ENCODE measurements at places on chromosomes 5 and 9.

DNA sequence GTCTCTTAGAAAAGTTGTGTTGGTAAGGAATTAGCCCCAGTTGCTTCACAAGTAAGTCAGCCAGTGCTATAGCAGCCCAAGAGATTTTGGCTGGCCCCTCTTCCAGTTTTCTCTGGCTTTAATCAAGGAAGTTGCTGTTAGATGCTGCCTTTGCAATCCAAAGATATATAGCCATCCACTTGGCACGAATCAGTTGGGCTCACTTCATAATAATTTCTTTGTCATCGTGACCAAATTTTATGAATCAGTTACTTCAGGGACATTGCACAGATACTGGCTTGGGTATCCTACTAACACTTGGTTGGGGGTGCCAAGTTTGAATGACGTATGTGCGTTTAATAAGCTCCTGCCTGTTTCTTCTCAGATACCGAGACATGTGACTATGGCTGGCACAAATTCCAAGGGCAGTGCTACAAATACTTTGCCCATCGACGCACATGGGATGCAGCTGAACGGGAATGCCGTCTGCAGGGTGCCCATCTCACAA, 81.5 kb downstream of the VCAN start:
- no peak for DNase-seq

DNA sequence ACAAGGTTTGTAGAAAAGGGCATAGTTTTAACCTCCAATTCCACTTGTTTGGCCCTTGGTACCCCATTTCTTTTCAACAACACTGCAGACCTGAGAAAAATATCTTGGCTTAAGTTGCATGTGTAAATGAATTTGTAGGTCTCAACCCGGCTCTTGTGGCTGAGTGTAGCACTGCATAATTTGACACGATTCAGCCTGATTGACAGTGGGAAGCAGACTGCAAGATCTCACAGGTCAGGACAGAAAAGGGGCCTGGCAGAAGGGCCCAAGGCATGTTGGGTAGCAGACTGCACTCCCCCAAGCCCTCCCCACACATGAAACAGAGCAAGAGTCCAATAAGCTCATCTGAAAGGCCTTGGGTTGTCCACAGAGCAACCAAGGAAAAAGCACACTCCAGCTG, 169.7 kb upstream of the SMARCA2 start:
- no peak for DNase-seq

DNA sequence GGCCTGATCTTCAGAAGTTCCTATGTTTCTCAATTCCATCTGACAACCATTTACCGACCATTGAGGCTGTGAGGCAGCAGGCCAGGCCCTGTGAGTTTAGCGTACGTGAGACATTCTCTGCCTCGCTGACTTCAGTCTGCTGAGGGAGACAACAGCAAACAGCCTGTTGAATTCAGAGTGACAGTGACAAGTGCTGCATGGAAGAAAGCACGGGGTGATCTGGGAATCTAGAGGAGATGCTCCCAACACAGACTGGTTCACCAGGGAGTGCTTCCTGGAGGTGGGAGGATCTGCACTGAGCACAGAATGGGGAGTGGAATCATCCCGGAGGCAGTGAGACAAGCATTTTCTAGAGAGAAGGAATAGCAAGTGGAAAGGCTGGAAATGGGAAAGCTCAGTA, 10.0 kb upstream of the DDX41 start:
- DNase-seq = no peak

DNA sequence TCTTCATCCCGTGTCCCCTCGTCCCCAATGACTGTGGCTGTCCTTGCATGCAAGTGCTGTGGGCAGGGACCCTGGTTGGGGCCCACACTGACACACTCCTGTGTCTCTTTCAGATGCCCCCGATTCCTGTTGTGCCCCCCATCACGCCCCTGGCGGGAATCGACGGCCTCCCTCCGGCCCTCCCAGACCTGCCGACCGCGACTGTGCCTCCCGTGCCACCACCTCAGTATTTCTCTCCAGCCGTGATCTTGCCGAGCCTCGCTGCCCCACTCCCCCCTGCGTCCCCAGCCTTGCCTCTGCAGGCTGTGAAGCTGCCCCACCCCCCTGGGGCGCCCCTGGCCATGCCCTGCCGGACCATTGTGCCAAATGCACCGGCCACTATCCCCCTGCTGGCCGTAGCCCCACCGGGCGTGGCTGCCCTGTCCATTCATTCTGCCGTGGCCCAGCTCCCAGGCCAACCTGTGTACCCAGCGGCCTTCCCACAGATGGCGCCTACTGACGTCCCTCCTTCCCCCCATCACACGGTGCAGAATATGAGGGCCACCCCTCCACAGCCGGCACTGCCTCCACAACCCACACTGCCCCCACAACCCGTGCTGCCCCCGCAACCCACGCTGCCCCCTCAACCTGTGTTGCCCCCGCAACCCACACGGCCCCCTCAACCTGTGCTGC, 75.0 kb downstream of the WNK2 start:
- DNase-seq = no peak

All from GM12878 (cell line).